Chondrocyte (in vitro differentiated cells): ENCODE measurements at places on chromosomes 2 and 18.

GRCh38 chr18:2687390-2688001, 32.0 kb downstream of the SMCHD1 start:
- no peak for DNase-seq

- DNase-seq, result no peak
Observed at GRCh38 chr2:6564326-6564725, 301.4 kb downstream of the CMPK2 start.

DNA sequence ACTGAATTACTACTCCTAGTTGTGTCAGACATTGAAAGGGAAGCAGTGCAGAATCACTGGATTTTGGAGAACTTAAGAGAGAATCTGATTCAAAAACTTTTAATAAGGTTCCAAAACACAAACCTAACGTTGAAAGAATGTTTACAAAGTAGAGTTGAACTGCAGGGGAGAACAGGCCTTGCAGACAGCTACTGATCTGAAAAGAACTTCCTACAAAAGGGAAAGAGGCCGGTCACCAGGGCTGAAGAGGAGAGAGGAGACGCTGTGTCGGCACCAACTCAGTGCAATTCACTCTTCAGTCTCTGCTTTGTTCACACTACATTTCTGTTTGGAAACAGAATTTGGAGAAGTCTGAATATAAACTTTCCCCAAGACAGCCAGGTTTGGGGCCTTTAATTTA, 124.0 kb downstream of the GAREM1 start:
- DNase-seq, result no peak

GRCh38 chr2:147368306-147368705, 476.5 kb upstream of the ACVR2A start:
- DNase-seq, result no peak

- DNase-seq, result no peak
Observed at GRCh38 chr18:29041976-29042375, 865.0 kb upstream of the CDH2 start.

GRCh38 chr2:53631313-53632125, 136.1 kb upstream of the CHAC2 start:
- DNase-seq, result no peak

DNA sequence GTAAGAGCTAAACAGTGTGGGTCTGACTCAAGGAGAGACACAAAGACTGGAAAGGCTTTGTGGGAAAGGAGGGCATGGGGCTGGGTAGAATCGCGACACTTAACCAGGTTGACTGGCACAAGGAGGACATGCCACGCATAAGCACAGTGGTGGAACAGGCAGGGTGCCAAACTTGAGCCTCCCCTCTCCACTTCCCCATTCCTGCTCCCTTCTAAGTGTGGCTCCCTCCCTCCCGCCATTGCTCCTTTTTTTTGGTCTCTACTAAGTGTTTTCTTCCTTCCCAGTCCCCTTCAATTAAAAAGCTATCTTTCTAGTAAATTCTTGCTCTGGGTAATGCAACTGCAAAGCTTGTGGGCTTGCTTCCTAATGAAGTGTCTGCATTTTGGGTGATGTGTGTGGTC, 40.3 kb upstream of the ZFP36L2 start:
- no peak for DNase-seq

- DNase-seq, result no peak
Observed at GRCh38 chr18:805008-805754, 6.9 kb downstream of the YES1 start.

GRCh38 chr2:232592772-232593395, 40.5 kb upstream of the EFHD1 start:
- no peak for DNase-seq

GRCh38 chr2:42360493-42360889, 526 bp downstream of the COX7A2L start:
- DNase-seq, result no peak

DNA sequence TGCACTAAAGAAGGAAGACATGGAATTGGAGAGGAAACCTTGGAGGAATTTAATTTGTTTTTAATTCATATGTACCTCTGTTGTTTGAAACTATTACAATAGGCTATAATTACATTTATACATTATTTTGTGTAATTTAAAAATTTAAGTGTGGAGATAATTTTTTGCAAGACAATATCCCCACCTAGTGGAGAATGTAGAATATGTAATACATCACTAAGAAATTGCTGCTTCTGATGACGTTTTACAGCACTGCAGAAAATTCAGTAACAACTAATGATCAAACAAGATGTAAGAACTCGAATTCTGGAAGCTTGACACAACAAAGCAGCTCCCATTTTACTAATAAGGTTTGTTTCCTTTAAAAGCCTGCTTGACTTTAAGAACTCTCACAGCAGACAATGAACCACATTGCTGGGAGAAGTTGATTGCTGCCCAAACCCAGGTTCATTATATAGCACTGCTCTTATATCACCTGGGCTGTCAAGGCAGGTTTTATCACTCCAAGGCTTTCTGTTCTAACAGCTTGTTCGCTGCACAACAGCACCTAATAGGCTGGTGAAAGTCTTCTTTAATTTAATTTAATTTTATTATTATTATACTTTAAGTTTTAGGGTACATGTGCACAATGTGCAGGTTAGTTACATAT, 53.4 kb downstream of the THADA start:
- DNase-seq, result no peak

- no peak for DNase-seq
Observed at GRCh38 chr2:164984428-164984827, 29.1 kb upstream of the SLC38A11 start.

GRCh38 chr2:72148003-72148836, 558 bp upstream of the CYP26B1 start:
- DNase-seq, result no peak

- DNase-seq, result no peak
Observed at GRCh38 chr2:42835577-42836371, 43.4 kb upstream of the HAAO start.

DNA sequence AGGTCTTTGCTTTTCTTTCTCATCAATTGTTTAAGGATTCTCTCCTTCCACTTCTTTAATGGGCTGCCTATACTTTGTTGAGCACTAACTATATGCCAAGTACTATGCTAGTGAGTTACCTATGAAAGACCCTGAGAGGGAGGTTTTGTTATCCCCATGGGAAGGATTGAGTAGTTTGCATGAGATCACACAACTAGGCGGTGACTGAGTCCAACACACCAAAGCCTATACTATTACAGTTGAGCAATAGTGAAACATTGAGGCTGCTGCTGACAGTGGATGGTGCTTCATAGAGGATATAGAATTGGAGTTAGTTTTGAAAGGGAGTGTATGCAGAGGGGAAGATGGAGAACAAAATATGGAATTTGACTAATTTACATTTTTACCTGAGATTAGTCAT, 15.8 kb downstream of the NABP1 start:
- no peak for DNase-seq

DNA sequence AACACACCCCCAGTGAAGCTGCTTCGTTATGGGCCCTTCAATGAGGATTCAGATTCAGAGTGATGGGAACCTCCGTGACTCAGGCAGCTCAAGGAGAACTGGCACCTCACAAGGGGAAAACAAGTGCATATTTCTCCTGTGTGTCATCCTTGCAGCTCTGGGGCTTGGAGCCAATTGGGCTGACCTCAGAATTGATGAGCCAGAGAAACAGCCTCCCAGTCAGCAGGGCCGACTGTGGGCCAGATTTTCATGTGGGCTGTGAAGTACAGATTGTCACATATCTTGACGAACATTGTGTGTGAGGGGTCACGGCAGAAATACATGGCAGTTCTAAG, 189.6 kb upstream of the SP5 start:
- DNase-seq, result no peak

- DNase-seq, result no peak
Observed at GRCh38 chr2:191976436-191976835, 129.5 kb upstream of the CAVIN2 start.

- DNase-seq, result no peak
Observed at GRCh38 chr2:217733461-217733860, 269.3 kb downstream of the TNS1 start.

- no peak for DNase-seq
Observed at GRCh38 chr2:209872675-209873074, 101.0 kb downstream of the UNC80 start.

DNA sequence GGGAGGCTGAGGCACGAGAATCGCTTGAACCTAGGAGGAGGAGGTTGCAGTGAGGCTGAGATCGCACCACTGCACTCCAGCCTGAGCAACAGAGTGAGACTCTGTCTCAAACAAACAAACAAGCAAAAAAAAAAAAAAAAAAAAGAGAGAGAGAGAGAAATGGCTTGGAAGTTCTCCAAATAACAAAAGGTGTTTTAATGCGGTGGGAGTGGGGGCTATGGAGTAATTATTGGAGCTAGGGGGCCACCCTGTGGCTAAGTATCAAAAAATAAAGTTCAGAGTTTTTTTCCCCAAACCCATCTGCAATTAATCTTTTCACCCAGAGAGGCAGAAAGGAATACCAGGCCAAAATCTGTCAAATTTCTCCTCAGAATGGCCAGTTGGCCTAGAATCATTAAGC, 23.0 kb upstream of the CEP68 start:
- DNase-seq, result no peak

GRCh38 chr18:13328213-13328612, 109.7 kb downstream of the LDLRAD4 start:
- no peak for DNase-seq

- no peak for DNase-seq
Observed at GRCh38 chr2:219631406-219631891, 4.0 kb downstream of the SLC4A3 start.

DNA sequence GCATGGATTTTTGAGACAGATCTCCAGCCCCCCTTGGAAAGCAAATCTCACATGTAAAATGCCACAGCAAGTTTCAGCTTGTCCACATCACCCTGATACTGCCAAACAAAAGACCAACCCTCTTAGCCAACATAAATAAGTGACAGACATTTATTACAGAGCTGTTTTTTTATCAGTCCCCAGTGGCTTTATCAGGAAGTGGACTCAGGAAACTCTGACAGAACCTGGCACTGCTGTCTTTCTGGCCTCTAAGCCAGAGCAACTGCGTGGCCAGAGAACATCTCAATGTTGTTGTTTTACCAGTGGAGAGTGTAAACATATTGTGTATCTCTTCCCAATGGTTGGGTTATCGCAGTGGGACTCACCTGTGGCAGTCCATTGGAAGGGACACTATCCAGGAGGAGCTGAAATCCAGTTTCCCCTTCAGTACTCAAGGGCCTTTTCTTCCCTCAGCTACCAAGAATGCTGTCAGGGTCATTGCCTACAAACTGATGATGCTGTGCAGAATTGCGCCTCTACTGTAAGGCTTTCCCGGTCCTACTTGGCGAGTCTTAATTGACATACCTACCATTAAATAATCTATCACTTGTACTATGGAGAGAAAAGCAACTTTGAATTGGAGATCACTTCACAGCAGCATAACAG, 22.0 kb downstream of the SLC14A1 start:
- DNase-seq, result no peak

DNA sequence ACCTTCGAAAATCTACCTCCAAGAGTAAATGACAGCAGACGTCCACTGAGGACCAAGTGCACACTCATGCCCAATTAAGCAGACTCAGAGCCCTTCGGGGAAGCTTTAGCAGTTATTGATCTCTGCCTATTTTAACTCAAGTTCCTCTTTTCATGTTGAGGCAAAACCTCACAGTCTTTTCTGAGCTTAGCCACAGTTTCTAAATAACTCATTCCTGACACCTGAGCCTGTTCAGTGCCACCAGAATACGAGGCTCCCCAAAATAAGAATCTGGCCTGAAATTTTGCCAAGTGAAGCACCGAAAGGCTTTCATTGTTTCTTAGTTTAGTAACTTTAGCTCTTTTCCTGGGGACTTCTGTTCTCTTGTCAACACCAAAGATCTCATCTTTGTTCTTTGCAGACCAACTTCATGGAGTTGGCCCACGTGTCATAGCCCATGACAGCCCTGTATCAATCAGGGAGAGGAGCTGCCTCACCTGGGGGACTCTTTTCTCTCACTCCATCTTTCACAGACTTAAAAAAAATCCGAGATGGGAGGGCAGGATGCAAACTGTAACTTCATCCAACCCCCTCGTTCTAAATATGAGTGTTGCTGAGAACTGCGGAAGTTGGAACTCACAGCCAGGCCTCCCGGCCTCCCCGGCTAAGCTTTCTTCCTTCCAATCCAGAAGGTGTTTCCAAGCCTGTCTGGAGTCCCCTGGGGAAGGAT, 22.2 kb downstream of the INPP5D start:
- DNase-seq, result peak; percentile 26

- no peak for DNase-seq
Observed at GRCh38 chr18:55863876-55864275, 275.9 kb upstream of the TCF4 start.

DNA sequence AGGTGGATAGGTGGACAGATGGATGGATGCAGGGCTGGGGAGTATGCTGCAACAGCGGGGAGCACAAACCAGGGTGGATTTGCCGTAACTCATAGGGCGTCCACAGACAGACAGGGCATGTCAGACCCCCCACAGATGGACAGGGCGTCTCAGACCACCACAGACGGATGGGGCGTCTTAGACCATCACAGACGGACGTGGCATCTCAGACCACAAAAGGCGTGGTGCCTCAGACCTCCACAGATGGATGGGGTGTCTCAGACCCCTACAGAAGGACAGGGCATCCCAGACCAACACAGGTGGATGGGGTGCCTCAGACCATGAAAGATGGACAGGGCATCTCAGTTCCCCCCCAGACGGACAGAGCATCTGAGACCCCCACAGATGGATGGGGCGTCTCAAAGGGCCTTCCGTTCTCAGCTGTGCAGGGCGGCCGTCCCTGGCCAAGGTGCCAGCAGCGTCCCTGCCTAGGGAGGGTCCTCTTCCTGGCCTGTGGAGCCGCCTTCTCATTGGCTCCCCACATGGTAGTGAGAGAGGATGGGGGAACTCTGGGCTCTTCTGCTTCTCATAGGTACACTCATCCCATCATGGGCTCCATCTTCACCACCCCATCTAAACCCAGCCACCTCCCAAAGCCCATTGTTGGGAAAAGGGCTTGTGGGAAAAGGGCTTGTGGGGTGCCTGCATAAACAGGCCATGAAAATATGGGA, 2.1 kb downstream of the ANKMY1 start:
- no peak for DNase-seq

DNA sequence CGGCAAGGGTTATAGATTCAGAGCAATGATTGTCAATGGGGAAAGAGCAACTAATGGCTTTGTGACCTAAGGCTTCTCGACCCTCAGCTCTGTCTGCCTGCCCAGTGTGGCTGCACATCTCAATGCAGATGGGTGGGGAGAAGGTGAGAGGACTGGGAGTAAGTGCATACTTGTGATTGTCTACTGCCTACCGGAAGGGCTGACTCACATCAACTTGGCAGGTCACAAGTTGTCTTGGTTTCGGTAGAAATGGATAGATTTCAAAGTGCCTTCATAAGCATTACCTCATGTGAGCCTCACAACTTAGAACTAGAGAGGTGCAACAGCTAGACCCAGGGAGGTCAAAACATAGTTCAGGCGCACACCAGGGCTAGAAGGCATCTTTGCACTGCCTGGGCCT, 29.4 kb downstream of the STAT1 start:
- no peak for DNase-seq

GRCh38 chr2:149080099-149080498, 41.6 kb downstream of the LYPD6B start:
- no peak for DNase-seq

- no peak for DNase-seq
Observed at GRCh38 chr18:76275727-76276313, 219.2 kb downstream of the ZNF516 start.
